ENCODE measurements at places on chromosomes 16 and 17.

- H3K4me1 ChIP-seq, result no peaks in the 10 kb centered on the region
- no peaks in the 10 kb centered on the region for H3K36me3 ChIP-seq
- H3K27me3 ChIP-seq, result peaks cover 93% of the 10 kb centered on the region
- no peak overlapping the region for H3K27ac ChIP-seq
- no peak for DNase-seq
Measured at GRCh38 chr17:48144976-48145798, 37.6 kb downstream of the SNX11 start.

DNA sequence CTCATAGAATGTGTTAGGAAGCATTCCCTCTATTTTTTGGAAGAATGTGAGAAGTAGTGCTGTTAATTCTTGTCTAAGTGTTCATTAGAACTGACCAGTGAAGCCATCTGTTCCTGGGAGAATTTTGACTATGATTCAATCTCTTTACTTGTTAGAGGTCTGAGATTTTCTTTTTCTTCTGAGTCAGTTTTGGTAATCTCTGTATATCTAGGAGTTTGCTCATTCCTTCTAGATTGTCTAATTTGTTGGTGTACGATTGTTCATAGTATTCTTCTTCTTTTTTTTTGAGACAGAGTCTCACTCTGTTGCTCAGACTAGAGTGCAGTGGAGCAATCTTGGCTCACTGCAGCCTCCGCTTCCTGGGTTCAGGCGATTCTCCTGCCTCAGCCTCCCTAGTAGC is 20.4 kb downstream of the NFATC3 start:
- no peaks in the 10 kb centered on the region for H3K27me3 ChIP-seq
- DNase-seq, result no peak
- H3K27ac ChIP-seq, result no peak overlapping the region
- no peaks in the 10 kb centered on the region for H3K4me1 ChIP-seq
- no peak overlapping the region for H3K4me3 ChIP-seq

DNA sequence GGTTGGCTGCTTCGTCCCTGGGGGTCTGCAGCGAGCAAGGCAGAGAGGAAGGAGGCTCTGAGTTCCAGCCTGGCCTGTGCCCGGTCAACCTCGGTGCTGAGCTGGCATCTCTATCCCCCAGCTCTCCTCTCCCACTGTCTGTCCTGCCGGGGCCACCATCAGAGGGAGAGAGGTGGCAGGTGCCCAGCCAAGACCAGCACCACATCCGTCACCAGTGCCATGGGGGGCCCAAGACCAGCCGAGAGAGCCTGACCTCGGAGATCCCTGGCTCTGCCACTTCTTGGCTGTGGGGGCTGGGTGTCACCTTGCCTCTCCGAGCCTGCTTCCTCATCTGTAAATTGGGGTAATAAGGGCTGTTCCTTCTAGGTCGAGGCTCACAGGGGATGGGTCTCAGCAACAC is 560 bp upstream of the P2RX1 start:
- H3K27me3 ChIP-seq, result no peaks in the 10 kb centered on the region
- peaks cover 8% of the 10 kb centered on the region for H3K4me1 ChIP-seq
- no peak for DNase-seq
- H3K4me3 ChIP-seq, result no peak overlapping the region

- no peak for DNase-seq
- no peaks in the 10 kb centered on the region for H3K36me3 ChIP-seq
- no peaks in the 10 kb centered on the region for H3K27me3 ChIP-seq
- no peaks in the 10 kb centered on the region for H3K4me1 ChIP-seq
- no peak overlapping the region for H3K4me3 ChIP-seq
Measured at GRCh38 chr16:5874899-5875298, 777.3 kb upstream of the EEF2KMT start.

GRCh38 chr17:4236456-4236855 is 27.3 kb downstream of the ANKFY1 start:
- no peaks in the 10 kb centered on the region for H3K27me3 ChIP-seq
- DNase-seq, result peak; percentile 32
- no peak overlapping the region for H3K4me3 ChIP-seq
- H3K27ac ChIP-seq, result no peak overlapping the region

DNA sequence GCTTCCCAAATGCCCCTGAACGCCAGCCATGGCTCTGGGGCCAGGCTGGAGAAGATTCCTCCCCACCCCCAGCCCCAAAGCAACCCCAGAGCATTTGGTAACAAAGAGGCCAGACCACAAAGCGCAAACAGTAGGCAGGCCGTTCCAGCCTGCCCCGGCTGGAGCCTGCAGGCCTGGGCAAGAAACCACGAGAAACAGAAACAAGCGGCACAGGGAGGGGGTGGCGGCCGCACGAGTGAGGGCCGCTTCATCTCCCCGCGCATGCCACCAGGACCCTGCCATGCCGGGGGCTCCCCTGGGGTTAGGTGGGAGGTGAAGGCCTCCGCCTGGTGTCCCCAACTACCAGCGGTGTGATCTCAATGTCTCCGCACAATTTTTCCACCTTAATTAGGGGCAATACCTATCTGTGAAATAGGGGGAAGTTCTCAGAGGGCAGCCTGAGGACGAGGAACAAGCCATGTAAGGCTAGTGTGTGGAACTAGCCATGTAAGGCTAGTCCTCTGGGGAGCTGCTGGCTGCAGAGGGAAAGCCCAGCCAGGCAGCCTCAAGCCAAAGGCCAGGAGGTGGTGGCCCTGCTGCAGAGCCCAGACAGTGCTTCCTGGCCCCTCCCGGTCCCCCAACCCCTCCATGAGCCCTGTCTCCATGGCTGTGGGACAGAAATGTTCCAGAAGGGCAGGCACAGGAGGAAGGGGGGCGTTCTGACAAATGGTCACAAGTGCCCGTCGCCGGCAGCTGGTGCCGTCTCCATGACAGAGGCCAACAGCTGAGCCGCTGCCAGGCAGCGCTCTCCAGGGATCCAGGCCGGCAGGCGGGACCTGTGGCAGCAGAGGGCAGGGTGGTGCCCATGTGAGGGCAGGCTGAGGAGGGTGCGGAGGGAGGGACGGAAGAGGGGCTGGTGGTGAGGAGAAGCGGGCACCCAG is 14.5 kb upstream of the MTSS2 start:
- H3K4me1 ChIP-seq, result peaks cover 90% of the 10 kb centered on the region
- H3K4me3 ChIP-seq, result no peak overlapping the region
- H3K27ac ChIP-seq, result no peak overlapping the region
- H3K36me3 ChIP-seq, result peaks cover 6% of the 10 kb centered on the region
- no peaks in the 10 kb centered on the region for H3K27me3 ChIP-seq
- peak; percentile 36 for DNase-seq

- no peak for DNase-seq
- H3K27ac ChIP-seq, result no peak overlapping the region
- H3K4me1 ChIP-seq, result peaks cover 43% of the 10 kb centered on the region
- H3K4me3 ChIP-seq, result no peak overlapping the region
Measured at GRCh38 chr17:64783031-64783461, 120.9 kb upstream of the SMURF2 start.

GRCh38 chr17:27649929-27650328 is 18.9 kb downstream of the LGALS9 start:
- H3K36me3 ChIP-seq, result no peaks in the 10 kb centered on the region
- H3K27ac ChIP-seq, result no peak overlapping the region
- no peak for DNase-seq
- H3K4me3 ChIP-seq, result no peak overlapping the region
- peaks cover 4% of the 10 kb centered on the region for H3K4me1 ChIP-seq
- H3K27me3 ChIP-seq, result peaks cover 16% of the 10 kb centered on the region

DNA sequence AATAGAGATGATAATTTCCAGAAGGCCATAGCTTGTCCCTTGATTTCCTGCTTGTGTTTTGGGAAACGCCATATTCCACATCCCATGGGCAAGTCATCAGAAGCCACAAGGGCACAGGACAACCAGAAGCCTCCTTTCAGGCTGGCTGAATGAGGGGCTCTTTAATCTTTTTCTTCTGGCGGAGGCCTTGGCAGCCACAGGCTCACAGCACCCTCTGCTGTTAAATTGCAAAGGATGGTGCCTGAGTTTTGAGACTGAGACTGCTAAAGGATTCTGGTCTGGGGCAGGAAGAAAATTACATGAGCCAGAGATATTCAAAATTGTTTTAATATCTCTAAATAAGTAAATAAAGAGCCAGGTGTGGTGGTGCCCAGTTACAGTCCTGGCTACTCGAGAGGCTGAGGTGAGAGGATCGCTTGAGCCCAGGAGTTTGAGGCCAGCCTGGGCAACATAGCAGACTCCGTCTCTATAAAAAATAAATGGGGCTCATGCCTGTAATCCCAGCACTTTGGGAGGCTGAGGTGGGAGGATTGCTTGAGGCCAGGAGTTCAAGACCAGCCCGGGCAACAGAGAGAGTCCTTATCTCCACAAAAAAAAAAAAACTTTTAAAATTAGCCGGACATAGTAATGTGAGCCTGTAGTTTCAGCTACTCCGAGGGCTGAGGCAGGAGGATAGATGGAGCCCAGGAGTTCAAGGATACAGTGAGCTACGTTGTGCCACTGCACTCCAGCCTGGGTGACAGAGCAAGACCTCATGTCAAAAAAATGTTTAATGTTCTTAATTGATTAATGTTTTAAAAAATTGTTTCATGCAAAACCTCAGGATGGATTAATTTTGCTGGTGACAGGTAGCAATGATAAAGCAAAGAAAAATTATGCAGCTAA is 26.3 kb downstream of the AARSD1 start:
- H3K36me3 ChIP-seq, result no peaks in the 10 kb centered on the region
- peaks cover 8% of the 10 kb centered on the region for H3K27me3 ChIP-seq
- H3K27ac ChIP-seq, result no peak overlapping the region

DNA sequence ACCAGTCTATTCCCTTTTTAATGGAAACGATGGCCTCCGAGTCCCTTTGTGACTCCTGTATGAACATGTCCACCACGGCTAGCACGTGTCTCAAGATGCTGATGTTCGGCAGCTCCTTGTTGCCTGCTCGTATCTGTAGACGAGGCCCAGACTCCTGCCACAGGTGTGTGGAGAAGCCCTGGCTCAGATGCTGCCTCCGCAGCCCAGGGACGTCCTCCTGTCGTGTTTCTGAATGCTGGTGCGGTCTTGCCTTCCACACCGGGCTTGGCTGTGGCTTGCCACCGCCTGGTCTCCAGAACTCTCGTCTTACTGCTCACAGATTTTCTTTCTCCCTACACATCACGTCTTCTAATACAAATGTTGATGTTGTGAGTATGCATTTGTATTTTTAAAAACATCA is 17.0 kb downstream of the FOXF1 start:
- H3K36me3 ChIP-seq, result peaks cover 22% of the 10 kb centered on the region
- H3K4me1 ChIP-seq, result no peaks in the 10 kb centered on the region
- H3K27ac ChIP-seq, result no peak overlapping the region
- no peak overlapping the region for H3K4me3 ChIP-seq
- DNase-seq, result no peak

DNA sequence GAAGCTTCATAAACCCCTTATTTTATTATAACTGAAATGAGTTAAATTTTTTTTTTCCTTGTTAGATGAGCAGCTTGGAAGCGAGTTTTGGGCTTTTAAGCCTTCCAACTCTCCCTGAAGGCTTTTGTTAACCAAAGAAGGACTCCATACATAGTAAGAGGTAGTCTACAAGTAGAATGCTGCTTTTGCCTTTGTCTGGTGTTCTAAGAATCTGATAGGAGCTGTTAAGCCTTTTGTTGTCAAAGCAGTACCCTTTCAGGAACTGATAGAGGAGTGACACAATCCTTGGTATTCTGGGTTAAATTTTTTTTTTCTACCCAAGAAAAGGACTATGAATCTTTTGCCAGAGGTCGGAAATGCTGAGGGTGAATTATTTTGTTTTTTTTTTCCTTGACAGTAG is 26.1 kb downstream of the MAP2K4 start:
- no peaks in the 10 kb centered on the region for H3K27me3 ChIP-seq
- DNase-seq, result no peak
- no peak overlapping the region for H3K4me3 ChIP-seq
- H3K27ac ChIP-seq, result no peak overlapping the region
